Left renal pelvis (tissue), 4 donors: ENCODE measurements at places on chromosomes 13 and 19.

DNA sequence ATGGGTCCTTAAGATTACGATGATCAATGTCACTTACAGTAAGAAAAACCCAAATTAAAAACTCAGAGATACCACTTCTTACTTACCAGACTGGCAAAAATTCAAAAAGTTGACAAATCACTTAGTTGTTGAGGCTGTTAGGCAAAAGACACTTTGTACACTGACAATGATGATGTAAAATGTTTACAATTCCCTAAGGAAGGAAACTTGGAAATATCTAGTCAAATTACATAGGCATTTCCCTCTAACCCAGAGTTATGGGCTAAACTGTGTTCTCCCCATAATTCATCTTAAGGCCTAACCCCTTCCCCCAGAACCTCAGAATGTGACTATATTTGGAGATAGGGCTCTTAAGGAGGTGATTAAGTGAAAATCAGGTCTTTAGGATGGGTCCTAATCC is 12.0 kb downstream of the TGDS start:
- no peak for DNase-seq

DNA sequence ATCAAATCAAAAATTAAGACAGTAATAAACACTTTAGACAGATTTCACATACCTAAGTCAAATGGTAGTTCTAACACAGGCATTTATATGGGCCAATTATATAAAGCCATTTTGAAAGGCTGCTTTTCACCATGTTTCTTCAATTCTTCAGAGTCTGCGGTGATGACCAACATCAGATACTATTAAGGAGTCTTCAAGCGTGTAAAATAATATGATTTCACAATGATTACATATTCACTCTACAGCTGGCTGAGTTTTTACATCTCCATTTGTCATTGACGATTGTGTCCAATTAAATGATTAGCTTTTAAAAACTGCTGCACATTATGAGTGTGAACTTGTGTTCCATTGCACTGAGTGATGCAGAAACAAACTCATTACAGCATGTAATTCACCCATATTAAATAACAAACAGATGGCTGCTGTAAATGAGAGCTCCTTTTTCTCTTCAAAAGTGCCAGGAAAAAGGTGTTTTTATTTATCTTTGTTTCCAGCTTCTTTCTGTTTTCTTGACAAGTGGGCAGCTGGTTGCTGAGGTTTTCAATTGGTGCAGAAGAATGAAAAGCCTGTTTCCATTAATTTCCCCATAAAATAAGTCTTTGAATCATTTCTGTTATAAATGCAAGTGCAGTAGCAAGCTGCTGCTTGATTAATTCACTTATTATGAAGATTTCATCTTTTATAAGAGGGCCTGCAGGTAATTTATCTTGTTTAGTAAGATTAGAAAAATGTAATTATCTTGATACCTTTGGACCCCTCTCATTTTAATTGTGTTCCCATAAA is 676.1 kb upstream of the KLHL1 start:
- no peak for DNase-seq

GRCh38 chr13:28392896-28393505 is 101.9 kb downstream of the FLT1 start:
- no peak for DNase-seq

DNA sequence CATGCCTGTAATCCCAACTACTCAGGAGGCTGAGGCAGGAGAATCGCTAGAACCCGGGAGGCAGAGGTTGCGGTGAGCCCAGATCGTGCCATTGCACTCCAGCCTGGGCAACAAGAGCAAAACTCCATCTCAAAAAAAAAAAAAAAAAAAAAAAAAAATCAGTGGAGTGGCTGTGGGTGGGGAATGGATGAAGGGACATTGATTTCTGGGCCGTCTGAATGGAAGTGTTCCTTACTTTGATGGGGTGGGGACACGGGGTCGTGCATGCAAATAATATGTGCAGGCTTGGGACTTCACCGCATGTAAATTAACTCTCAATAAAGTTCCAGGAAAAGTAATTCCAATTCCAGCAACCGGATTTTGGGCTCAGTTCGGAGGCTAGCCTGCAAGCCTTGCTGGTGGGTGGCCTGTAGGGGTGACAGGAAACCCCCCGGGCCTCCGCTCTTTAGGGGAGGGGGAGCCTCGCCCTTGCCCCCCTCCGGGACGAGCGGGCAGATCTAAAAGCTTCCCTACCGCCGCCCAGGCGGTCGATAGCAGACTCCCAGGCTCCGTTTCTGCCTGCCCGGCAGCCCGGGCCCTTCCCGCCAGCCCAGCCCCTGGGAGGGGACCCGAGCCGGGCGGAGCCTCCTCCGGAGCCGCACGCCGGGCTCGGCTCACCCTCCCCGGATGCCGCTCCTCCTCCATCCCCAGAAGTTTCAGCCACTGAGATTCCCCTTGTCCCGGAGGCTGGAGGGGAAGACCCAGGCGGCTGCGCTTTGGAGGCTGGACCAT is 48.0 kb upstream of the ADGRE5 start:
- no peak for DNase-seq

DNA sequence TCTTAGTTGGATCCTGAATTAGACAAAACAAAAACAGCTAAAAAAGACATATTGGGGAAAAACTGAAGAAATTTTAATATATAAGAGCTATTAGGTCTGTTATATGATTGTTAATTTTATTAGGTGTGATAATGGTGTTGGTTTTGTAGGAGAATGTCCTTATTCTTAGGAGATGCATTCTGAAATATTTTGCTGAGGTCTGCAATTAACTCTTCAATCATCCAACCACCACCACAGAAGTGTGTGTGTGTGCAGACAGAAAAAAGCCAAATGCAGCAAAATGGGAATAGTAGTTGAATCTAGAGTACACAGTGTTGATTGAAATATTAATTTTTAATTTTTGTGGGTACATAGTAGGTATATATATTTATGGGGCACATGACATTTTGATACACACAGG is 12.1 kb upstream of the KBTBD7 start:
- DNase-seq, result no peak

- DNase-seq, result no peak
Observed at GRCh38 chr13:98515818-98516465, 61.0 kb downstream of the STK24 start.

- DNase-seq, result no peak
Observed at GRCh38 chr13:79496188-79496587, 15.2 kb downstream of the NDFIP2 start.

GRCh38 chr19:43286096-43286495 is 16.8 kb upstream of the PSG9 start:
- no peak for DNase-seq

DNA sequence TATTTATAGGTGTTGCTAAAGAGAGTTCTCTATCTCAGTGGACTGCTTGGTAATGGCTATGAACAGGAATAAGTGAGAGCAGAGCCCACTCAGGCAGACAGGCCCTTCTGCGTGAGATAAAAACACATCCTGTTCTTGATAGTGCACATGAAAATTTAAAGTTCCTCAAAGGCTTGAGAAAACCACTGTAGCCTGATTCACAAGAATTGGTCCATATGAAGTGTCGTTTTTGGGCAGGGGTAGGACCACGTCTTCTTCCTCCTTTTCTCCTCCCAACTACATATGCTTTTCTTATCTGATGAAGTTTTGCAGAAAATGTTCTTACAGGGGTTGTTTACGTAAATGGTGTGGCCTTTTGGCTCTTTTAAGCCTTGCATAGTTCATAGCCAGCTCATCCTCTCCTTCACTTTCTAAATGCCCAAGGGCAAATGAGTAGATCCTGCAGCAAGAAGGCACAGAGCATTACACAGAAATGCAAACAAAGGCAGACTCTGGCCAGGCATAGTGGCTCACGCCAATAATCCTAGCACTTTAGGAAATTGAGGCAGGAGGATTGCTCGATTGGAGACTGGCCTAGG is 53.8 kb downstream of the RNF6 start:
- DNase-seq, result no peak

- no peak for DNase-seq
Observed at GRCh38 chr19:52022193-52022592, 6.0 kb downstream of the ZNF614 start.

DNA sequence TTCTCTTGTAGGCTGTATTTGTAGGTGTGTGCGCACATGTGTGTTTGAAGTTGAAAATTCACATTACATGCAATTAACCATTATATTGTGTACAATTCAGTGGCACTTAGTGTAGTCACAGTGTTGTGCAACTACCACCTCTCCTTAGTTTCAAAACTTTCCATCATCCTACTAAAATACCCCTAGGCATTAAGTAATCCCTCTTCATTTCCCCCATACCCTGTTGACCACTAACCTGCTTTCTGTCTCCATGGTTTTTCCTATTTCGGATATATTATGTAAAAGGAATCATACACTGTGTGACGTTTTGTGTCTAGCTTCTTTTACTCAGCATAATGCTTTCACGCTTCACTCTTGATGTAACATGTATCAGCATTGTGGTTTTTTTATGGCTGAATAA is 16.1 kb downstream of the LSM14A start:
- DNase-seq, result no peak

- no peak for DNase-seq
Observed at GRCh38 chr13:76239031-76239680, 603.0 kb downstream of the LMO7 start.

DNA sequence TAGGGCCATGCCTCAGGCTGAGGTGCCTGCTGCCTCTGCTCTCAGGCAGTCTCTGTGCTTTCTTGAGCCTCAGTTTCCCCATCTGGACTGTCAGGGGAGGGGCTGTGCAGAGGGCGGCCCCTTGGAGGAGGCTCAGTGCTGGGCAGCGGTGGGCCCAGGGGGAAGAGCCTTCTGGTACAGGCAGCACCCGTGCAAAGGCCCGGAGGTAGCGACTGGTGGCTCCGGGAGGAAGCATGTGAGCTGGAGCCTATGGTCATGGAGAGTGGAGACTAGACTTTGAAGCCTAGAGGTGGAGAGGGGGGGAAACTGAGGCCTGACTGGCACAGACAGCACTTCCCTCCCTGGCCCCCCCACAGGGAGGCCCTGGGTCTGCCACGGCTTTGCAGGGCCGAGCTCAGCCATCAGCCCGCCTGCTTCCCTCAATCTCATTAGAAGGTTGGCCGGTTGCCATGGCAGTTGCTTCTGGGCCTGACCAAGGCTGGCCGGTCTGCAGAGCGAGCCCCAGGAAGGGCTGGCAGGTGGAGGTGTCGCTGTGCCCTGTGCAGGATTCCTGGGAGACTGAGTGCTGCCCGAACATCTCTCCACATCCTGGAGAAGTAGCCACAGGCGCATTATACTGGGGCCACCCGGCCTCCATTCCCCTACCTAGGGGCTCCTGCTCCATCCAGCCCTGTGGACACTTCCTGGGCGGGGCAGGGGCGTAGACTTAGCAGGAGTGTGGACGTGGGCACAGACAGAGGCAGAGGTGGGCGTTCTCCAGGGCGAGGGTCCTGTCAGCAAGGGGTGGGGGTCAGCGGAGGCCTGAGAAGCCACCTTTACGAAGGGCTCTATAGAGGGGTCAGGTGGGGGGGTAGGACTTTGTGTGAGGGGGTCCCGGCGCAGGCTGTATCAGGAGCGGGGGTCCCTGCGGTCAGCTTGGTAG is 53.2 kb downstream of the CRTC1 start:
- no peak for DNase-seq

- peak; percentile 30 for DNase-seq
Observed at GRCh38 chr13:91381371-91381770, 17.1 kb upstream of the GPC5 start.

- DNase-seq, result no peak
Observed at GRCh38 chr13:21913010-21913409, 242.1 kb downstream of the FGF9 start.

- DNase-seq, result no peak
Observed at GRCh38 chr19:15114153-15114540, 6.9 kb downstream of the SYDE1 start.

- no peak for DNase-seq
Observed at GRCh38 chr19:40686882-40687524, 3.4 kb downstream of the NUMBL start.

DNA sequence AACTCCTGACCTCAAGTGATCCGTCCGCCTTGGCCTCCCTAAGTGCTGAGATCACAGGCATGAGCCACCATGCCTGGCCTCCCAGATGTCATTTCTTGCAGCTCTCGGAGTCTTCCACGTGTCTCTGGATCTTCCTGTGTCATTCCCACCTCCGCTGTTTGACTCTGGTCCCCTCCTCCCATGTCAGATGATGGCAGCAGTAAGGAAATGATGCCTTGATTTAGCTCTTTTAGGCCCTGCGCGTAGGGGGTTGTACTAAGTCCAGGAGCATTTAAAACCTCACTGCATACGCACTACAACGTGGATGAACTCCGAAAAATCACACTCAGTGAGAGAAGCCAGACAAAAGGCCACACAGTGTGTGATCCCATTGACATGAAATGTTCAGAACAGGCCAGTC is 113.1 kb downstream of the GNG7 start:
- no peak for DNase-seq

DNA sequence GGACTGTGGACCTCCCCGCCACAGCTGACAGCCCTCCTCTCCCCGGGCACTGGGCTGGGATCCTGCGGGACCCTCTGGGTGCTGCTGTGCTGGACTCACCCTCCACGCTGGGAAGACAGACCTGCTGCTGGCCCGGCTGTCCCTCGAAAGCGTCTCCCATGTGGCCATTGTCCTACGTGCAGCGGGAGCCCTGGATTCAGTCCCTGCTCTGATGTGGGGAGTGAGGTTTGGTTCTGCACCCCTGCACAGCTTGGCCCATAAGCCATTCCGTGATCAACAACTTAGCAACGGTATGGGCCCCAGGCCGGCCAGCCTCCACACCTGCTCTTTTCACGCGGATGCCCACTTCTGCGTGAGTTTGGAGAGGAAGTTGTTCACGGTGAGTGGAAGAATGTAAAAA is 195.2 kb downstream of the TEX29 start:
- DNase-seq, result no peak

DNA sequence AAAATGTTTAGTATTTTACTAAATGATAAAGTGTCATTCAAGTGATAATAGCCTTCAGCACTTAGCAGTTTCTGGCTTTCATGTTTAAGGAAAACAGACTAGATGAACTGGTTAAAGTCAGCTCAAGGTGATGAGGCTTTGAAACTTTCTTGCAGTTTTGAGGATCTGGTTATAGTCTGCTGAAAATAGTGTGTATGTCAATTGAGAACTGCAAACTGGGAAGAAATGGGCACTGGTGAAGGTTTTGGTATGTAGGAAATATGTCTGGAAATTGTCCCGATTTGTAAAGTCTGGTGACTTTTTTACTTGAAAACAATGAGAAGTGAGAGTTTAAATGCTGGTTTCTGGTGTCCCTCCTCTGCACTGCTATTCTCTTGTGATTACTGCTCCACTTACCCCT is 36.8 kb upstream of the SOX21 start:
- DNase-seq, result no peak

DNA sequence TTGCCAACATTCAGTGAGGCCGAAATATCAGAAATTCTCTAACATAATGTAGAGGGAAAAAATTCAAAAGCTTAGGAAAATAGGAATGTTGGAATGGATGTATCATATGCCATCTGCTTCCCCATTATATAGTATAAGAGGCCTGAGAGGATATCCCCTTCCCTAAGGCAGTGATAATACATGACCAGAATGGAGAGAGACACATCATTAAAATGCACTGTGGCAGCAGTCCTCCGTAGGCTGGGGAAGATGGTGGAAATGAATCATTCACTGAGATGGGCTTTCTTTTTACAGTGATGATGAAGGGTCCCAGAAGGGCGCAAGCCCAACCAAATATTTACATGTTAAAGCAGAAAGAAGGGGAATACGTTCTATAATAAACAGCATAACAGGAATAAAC is 799.1 kb upstream of the SPRY2 start:
- no peak for DNase-seq

GRCh38 chr13:106173891-106174610 is 361.4 kb downstream of the EFNB2 start:
- no peak for DNase-seq

- DNase-seq, result no peak
Observed at GRCh38 chr13:111177081-111177711, 62.1 kb downstream of the ARHGEF7 start.

GRCh38 chr19:20167020-20167644 is at the start of gene ZNF486:
ZNF486 (plus strand) TSS chr19:20167214; CDS start chr19:20167331, 117 bp downstream.
- DNase-seq, result peak; percentile 82

GRCh38 chr19:51333836-51334460 is 8.0 kb downstream of the VSIG10L start:
- DNase-seq, result no peak
